ENCODE measurements at places on chromosomes 5 and 9.

- DNase-seq: no peak
Measured at GRCh38 chr5:34978681-34979080, 49.3 kb downstream of the DNAJC21 start.

DNA sequence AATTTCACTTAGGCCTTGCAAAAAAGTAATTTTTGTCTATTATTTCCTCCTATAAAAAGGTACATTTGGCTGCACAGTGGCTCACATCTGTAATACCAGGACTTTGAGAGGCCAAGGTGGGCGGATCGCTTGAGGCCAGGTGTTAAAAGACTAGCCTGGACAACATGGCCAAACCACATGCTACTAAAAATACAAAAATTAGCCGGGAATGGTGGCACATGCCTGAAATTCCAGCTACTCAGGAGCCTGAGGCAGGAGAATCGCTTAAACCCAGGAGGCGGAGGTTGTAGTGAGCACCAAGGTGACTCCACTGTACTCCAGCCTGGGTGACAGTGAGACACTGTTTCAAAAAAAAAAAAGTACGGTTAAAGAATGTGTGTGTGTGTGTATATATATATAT is 15.7 kb downstream of the NUP155 start:
- no peak for DNase-seq

- no peak for DNase-seq
Measured at GRCh38 chr9:6229619-6230018, 14.0 kb downstream of the IL33 start.

DNA sequence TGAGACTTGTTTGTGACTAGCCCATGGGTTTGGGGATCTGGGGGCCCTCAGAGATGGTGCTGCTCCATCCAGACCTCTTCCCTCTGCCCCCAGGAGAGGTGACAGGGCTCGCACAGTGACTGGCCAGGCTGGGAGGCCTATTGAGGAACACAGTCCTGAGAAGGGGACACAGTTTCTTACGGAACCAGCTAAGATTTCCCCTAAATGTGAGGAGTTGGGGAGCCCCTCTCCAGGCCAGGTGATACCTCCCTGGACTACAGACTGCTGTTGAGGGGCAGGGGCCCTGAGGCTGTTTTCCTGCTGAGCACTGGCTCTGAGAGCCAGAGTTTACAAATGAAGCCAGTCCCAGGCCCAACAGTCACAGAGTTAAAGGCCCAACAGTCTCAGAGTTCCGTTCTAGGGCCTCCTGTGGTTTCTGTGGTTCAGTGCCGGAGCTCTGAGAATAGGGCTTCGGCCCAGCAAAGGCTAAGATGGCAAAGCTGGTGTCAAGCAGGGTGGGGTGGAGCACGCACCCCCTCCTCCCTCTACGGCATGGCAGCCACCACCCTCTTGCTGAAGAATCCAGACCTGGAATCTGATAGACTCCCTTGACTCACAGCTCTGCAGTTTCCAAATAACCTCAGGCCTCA is 1.1 kb upstream of the SEMA4D start:
- DNase-seq: peak; percentile 86

GRCh38 chr5:7822449-7822848 is 28.5 kb downstream of the CFAP90 start:
- no peak for DNase-seq

- DNase-seq: no peak
Measured at GRCh38 chr9:99919930-99920329, 13.5 kb downstream of the STX17 start.

- no peak for DNase-seq
Measured at GRCh38 chr9:34501372-34501771, 21.4 kb downstream of the ENHO start.

DNA sequence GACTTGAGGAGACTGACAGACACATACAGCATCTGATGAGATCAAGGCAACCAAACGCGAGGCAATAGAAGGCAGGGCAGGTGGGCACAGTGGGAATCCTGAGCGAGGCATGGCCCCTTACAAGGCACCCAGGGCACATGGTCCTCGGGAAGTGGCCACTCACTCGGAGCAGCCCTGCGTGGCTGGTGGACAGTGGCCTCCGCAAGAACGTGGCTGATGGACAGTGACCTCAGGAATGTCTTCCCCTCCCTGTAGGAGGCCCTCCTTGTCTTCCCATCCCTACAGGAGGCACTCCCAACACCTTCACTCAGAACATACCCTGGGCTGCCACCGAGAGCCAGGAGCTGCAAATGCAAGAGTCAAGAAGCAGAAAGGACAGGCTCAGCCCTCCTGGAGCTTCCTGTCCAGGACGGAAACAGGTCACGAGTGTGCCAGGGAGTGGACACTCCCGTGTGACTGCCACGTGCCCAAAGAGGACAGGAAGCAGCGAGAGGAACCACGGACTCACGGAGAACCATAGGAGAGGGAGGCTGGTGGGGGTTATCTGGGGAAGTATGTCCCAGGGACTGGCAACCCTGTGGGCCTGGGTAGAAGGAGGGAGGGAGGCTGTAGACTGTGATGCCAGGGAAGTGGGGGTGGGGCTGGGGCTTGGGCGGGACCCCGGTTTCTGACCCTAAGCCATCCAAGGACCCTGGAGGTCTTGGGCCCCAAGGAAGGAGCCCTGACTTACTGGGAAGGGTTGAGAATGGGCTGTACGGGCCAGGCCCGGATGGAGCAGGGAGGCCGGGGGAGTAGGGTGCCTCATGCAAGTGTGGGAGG is 321.9 kb upstream of the IRX4 start:
- no peak for DNase-seq

- DNase-seq: no peak
Measured at GRCh38 chr9:114304416-114305188, 18.3 kb upstream of the ORM1 start.

DNA sequence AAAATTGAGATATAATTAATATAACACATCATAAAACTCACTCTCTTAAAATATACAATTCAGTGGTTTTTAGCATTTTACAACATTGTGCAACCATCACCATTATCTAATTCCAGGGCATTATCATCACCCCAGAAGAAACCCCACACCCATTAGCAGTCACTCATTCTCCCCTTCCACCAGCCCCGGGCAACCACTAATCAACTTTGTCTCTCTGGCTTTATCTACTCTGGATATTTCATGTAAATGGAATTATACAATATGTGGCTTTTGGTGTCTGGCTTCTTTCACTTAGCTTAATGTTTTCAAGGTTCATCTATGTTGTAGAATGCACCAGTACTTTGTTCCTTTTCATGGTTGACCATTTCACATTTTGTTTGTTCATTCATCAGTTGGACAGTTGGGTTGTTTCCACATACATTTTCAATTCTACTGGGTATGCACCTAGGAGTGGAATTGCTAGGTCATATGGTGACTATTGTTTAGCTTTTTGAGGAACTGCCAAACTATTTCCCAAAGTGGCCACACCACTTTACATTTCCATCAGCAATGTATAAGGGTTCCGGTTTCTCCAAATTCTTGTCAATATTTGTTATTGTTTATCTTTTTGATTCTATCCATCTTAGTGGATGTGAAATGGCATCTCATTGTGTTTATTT is 62.4 kb downstream of the MARCHF3 start:
- no peak for DNase-seq

GRCh38 chr5:72848474-72849428 is 32.3 kb downstream of the TNPO1 start:
- DNase-seq: peak; percentile 35

- no peak for DNase-seq
Measured at GRCh38 chr9:128360826-128361225, 10.3 kb upstream of the URM1 start.

- no peak for DNase-seq
Measured at GRCh38 chr9:128913048-128913900, 7.5 kb upstream of the PHYHD1 start.
